CD4-positive, alpha-beta T cell treated with Interleukin-17A for 1 hour (primary cell): ENCODE measurements at places on chromosomes 4 and X.

DNA sequence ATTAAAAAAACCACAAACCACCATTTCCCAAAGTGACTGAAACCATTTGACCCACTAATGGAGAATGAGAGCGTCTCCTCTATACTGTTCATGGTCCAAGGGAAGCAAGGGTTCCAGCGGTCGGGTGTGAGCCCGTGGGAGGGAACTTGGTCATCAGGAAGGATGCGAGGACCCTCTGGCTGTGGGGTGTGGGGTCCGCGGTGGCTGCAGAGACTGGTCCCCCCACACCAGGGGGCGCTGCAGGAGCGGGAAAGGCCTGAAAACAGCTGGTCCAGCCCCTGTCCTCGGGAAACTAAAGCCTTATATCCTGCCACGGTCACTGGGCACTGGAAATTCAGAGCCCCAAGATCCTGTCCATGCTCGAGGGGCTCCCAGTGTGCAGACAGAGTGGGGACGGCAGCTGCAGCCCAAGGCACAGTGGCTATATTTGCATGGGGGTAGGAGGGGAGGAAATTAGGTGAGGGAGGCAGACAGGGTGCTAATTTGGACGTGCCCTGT is 4.3 kb downstream of the BLOC1S4 start:
- DNase-seq = peak; percentile 79

DNA sequence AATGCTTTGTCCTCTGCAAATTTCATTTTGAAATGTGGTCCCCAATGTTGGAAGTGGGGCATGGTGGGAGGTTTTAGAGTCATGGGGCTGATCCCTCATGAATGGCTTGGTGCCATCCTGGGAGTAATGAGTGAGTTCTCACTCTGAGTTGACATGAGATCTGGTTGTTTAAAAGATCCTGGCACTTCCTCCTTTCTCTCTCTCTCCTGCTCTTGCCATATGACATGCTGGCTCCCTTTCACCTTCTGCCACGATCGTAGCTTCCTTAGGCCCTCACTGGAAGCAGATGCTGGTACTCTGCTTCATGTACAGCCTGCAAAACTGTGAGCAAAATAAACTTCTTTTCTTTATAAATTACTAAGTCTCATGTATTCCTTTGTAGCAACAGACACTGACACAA is 262.0 kb downstream of the IL15 start:
- DNase-seq = no peak

DNA sequence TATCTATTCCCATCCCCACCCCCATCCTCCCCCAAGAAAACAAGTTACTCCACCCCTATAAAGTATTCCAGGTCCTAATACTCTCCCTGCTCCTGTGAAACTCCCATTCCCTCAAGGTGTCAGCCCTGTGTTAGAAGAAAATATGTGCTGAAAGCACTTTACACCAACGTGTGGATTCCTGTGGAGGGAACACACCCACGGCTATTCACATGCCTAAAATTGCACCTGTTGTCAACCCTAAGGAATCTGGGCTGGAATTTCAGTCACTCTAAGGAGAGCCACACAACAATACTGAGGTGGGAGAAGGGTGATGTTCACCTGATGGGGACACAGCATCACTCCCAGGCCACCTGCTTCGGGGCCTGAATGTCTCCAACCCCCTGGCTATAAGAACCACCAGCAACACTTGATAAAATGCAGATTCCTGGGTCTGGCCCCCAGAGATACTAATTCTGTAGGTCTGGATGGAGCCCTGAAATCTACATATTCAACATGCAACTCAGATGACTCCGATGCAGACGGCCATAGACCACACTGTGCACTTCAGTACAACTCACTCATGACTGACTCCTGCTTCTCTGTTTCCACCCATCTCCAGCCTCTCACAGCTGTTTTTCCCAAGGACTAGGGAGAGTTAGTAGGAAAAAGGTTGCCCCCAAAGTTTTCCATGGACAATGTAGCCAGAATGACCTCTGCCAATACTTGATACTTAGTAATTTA is 15.8 kb downstream of the SCD5 start:
- DNase-seq = no peak

- no peak for DNase-seq
These were observed 17.3 kb downstream of the SUV39H1 start for GRCh38 chrX:48713847-48714246.

- DNase-seq = no peak
These were observed 95.8 kb upstream of the WDR1 start for GRCh38 chr4:10212400-10212799.

GRCh38 chrX:31266203-31267076 is 194.6 kb upstream of the FTHL17 start:
- peak; percentile 1 for DNase-seq

DNA sequence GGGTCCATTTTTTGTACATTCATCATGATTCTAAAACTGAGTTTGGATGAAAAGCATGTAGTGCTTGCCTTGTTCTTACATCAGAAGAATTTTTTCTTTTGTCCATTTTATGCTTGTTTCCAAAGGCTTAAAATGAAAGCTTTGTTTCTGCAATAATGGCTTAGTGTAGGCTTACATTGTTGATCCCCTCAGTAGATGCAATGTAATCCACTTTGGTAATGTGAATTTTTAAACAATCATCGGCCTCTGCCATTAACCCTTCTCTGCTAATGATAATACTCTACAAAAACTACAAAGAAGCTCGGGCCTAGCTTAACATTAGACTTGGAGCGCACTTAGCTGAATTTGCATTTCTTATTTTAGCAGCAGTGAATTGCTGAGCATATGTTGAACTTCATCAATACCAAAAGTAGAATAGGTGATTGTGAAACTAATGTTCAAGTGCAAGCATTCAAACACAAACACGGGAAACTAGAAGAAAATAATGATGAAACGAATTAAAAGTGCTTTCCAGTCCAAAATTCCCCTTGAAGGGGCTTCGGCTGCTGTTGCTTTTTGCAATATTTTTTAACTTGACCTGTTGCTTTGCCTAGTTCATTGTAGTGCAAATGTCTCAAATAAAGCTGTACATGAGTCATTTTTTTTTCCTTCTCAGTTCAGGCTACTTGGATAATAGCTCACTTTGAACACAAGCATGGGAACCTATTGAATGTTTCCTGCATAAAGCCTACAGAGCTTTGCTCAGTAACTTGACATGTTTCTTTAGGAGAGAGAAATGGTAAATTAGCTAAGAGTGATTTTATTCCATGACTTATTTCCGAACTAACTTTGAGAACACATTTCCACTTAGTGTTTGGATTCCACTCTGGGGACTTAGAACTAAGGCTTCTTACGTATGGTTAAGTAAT is 66.5 kb downstream of the SLIT2 start:
- no peak for DNase-seq
